ENCODE measurements at places on chromosomes 11 and 22.

GRCh38 chr11:104046331-104046730 is 9.9 kb downstream of the DDI1 start:
- no peak for DNase-seq

- no peak for DNase-seq
Observed at GRCh38 chr11:58193391-58193790, 4.5 kb downstream of the OR9Q2 start.

GRCh38 chr11:60457576-60457975 is 1.9 kb downstream of the MS4A1 start:
- no peak for DNase-seq

DNA sequence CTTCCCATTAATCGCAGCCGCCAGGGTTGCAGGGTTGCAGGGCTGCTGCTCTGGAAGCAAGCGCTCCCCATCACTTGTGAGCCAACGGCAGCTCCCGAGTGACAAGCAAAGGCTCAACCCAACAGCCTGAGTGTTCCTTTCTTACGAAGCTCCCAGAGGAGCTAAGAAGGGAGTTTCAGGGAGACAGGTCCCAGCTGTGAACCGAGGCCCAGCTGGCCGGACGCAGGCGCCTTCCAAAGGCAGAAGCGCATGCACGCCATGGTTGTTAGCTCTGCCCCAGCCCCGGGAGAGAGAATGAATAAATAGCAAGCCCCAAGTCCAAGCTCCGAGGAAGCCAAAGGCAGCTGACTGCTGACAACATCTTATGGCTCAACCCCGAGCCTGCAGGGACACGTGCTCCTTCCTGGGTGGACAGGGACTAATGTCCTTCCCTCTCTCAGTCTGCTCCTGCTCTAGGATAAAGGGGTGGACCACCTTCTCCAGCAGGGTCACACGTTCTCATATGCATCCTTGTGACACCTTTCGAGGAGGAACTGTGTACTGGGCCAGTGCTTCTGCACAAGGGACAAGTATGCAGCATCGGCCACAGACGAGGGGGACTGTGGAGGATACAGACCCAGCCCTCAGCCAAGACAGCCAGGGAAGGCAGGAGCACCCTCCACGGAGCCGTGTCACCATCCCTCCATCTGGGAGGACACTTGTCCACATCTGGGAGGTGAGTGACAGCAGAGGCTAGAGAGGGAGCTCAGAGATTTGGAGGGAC is 29.9 kb downstream of the SHANK2 start:
- no peak for DNase-seq

DNA sequence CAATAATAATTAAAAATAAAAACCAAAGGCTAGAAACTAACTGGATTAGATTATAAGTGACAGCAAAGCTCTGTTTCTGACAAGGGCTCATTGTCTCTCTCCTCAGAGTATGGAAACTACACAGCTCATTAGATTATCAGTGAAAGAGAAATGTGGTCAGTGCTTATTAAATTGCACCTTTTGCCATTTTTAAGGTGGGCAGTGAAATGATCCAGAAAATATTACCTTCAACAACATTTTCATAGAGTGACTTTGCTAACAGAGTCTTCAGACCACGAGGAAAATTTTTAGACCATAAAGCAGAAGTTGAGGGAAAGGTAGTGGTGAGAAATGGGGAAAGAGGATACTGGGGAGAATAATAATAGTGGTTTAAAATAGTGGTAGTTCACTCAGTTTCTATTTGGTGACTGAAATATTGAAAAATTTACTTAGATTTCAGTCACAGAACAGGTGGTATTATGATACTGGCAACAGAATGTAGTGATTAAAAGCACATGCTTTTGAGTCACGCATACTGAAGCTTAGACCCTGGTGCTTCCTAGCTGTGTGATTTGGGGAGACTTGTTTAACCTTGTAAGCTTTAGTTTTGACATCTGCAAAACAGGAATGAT is 684.0 kb upstream of the CCDC90B start:
- DNase-seq = no peak
